ENCODE measurements at places on chromosomes 5 and 9. TPM values are rescaled to one million over a fixed set of nuclear protein-coding genes. Genes with fewer than 3 reads are reported as not detected.

INSYN2B gene
- 2.0 TPM for polyA plus RNA-seq

ORM1 gene
- polyA plus RNA-seq, result 0.25 TPM

LRRC19 gene
- 16.9 TPM for polyA plus RNA-seq

NKD2 gene
- 12.9 TPM for polyA plus RNA-seq

CCDC183 gene
- 2.9 TPM for polyA plus RNA-seq

FSTL4 gene
- 0.89 TPM for polyA plus RNA-seq

INSL4 gene
- not detected for polyA plus RNA-seq

CMYA5 gene
- polyA plus RNA-seq, result 14.0 TPM

EIF4EBP3 gene
- 9.8 TPM for polyA plus RNA-seq

PHF24 gene
- polyA plus RNA-seq, result 0.21 TPM

DMGDH gene
- 24.9 TPM for polyA plus RNA-seq

GABBR2 gene
- 3.6 TPM for polyA plus RNA-seq

FGF1 gene
- polyA plus RNA-seq, result 28.8 TPM

DNA sequence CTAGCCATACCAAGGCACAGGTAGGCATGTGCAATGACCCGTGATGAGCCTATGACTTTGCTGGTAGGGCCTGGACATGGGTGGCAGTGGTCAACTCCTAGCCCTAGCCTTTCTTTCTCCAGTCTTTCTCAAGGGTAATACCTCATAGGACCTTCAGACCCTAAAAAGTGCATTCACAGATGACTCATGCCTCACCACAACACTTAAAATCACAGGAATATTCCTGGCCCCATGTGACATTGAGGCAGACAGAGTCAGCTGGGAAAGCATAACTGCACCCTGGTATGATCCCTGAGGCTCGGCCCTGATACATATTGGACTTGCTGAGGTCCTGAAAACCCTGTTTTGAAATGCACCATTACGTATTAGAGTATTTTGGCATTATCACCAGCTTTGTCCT, 449.5 kb downstream of the HINT1 start:
- no peak for DNase-seq

DNA sequence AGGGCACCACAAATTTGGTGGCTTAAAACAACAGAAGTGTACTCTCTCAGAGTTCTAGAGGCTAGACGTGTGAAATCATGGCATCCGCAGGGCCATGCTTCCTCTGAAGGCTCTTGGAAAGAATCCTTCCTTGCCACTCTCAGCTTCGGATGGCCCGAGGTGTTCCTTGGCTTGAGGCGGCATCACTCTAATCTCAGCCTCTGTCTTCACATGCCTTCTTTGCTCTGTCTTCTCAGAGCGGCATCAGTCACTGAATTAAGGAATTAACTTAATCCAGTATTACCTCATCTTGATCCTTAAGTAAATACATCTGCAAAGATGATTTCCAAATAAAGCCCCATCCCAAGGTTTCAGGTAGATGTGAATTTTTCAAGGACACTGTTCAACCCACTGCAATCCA, 211.1 kb upstream of the TRIM32 start:
- no peak for DNase-seq

- DNase-seq, result no peak
These were observed 110.2 kb downstream of the FBXL7 start for GRCh38 chr5:15610216-15610615.

- no peak for DNase-seq
These were observed 103.0 kb downstream of the PBX3 start for GRCh38 chr9:125850106-125850632.

DNA sequence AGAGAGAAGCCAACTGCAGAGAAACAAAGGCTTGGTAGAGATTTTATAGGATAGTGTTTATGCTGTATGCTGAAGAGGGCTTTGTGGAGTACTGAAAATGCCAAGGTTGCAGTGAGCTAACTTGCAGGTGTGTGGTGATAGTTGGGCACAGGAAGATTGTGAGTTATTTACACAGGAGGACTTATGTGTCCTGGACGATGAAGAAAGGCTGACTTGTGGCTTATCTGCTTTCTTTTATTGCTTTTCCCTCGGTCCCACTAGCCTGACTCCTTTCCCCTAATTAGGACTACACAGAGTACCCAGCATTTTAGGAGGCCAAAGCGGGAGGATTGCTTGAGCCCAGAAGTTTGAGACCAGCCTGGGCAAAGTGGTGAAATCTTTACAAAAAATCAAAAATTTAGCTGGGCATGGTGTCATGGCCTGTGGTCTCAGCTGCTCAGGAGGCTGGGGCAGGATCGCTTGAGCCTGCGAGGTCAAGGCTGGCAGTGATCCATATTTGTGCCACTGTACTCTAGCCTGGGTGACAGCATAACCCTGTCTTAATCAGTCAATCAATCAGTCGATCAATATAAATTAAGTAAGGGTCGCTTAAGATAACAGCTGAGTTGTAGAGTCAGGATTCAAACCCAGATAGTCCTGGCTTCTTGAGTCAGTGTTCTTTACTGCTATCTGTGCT, 61.9 kb downstream of the UBE2R2 start:
- no peak for DNase-seq

DNA sequence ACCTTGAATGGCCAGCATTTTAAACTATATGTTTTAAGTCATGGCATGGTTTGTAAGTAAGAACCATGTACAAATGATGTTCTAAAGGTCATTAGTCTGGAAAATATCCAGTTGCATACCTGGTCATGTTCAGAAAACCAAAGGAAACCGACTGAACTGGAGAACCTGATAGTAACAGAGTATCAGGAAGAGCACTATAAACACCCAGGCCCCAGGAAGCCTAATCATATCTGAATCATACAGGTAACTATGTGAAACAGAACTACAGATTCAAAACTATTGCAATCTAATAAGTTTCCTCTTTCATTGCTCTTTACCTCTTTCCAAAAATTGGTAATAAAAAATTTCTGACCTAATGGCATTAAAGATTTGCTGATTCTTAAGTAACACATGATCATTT, 500.3 kb downstream of the ARHGEF28 start:
- no peak for DNase-seq

DNA sequence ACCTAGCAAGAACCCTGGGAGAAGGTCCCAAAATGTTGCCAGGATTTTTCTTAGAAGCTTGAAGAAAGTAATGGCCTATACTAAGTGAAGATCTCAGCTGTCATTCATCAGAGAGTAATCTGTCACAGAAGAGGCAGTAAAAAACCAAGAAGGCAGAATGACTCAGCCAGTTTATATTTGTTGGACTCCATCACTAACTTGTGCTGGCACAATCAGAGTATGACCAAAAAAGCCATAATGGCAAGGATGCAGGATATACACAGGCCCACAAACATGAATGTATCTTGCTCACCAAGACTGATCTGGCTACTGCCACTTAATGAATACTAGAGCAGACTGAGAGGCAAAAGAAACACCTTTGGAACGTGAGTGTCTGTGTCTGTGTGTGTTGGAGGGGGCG, 104.0 kb upstream of the POU5F2 start:
- no peak for DNase-seq

GRCh38 chr5:112694853-112695709, 42.6 kb upstream of the APC start:
- no peak for DNase-seq

- no peak for DNase-seq
These were observed 4.2 kb downstream of the TRIM7 start for GRCh38 chr5:181200816-181201215.

DNA sequence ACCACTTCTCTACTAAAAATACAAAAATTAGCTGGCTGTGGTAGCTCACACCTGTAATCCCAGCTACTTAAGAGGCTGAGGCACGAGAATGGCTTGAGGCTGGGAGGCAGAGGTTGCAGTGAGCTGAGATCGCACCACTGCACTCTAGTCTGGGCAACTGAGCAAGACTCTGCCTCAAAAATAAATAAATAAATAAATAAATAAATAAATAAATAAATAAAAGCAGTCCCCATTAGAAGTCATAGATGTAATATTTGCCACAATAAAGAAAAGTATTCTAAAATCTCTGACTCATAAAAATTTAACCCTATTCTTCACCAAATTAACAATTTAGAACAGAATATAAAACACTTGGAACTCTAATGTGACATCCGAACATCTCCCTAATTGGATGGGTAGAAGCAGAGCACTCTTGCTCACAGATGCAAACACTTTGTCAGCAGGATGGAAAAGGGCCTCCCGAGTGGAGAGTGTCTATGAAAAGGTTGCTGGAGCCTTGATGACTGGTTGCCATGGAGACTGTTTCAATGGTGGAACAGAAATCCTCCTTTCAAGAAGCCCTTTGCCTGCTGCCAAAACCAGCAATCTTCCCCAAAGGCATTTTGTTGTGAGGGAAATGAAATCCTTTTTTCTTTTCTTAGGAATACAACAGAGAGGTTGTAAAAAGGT, 38.9 kb upstream of the TRAF1 start:
- no peak for DNase-seq

- no peak for DNase-seq
These were observed 219.4 kb downstream of the NFIB start for GRCh38 chr9:14094491-14094890.

GRCh38 chr5:159620853-159621540, 290.7 kb upstream of the IL12B start:
- DNase-seq, result no peak

DNA sequence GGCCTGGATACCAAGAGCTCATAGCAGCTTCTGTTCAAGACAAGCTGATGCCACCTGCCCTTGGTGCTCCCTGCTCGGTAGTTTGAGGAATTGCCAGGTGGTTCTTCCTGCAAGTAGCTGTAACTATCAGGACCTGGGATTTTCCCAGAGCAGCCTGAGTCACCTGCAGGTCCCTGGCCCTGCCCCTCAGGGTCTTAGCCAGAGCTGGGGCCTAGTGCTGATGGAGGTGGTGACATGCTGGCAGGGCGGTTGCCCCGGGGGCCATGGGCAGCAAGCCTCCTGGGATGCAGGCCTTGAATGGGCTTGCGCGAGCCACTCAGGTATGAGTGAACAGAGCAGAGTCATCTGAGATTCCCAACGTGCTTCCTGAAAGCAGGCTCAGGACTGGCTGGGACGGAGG, 262.3 kb downstream of the HSPA4 start:
- DNase-seq, result no peak

DNA sequence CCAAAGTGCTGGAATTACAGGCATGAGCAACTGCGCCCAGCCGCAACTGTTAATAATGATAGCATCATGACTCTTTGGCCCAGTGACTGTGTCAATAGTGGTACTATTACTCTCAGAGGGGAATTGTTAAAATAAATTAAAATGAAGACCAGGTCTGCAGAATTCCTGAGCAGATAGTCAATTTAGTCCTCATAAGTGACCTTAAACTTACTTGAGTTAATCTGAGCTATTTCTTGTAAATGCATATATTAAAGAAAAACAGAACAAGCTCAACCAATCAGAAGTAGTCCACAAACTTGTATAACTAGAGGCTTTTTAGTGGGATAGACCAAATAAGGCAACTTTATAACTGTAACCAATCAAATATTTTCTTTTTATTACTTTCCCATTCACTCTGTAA, 1.7 kb upstream of the RECK start:
- DNase-seq, result no peak

- no peak for DNase-seq
These were observed 6.7 kb upstream of the TMEM252 start for GRCh38 chr9:68547417-68547816.

GRCh38 chr5:17761326-17761725, 127.1 kb downstream of the TAF11L14 start:
- DNase-seq, result no peak

DNA sequence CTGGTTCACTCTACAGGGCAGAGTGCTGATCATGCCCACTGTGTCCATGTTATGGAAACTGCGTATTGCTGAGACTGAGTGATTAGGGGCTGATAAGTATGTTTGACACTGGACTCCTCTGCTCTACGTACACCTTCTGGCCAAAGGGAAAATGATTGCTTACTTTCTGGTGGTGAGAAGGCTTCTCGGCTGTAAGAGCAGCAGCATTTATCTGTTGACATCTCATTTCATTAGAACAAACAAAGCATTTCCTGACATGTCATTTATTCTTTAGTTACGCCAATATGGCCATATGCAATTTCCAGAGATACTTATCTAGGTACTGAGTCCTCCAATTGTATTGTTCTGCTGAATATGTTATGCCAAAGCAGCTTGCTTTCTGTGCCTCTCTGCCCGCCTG, 5.6 kb downstream of the FAXDC2 start:
- no peak for DNase-seq

GRCh38 chr5:35900972-35901695, 37.3 kb downstream of the CAPSL start:
- no peak for DNase-seq

DNA sequence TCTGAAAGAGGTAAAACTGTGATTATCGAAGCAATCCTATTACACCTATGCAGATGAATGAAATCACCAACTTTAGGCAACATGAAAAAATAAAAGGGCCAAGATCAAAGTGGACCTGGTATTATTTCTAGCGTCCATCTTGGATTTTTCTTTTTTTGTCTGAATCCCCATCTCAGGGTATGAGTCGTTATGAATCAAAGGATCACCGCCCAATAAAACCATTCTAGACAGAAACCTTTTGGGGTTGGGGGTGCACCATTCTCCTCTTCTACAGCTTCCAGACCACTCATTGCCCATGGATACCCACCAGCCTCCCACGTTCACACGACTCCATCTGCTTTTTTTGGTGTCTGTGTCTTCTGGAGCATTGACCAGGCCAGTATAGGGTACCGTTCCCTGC, 33.4 kb downstream of the MAP1B start:
- DNase-seq, result no peak

- no peak for DNase-seq
These were observed 158.4 kb downstream of the GABBR2 start for GRCh38 chr9:98550206-98550820.

DNA sequence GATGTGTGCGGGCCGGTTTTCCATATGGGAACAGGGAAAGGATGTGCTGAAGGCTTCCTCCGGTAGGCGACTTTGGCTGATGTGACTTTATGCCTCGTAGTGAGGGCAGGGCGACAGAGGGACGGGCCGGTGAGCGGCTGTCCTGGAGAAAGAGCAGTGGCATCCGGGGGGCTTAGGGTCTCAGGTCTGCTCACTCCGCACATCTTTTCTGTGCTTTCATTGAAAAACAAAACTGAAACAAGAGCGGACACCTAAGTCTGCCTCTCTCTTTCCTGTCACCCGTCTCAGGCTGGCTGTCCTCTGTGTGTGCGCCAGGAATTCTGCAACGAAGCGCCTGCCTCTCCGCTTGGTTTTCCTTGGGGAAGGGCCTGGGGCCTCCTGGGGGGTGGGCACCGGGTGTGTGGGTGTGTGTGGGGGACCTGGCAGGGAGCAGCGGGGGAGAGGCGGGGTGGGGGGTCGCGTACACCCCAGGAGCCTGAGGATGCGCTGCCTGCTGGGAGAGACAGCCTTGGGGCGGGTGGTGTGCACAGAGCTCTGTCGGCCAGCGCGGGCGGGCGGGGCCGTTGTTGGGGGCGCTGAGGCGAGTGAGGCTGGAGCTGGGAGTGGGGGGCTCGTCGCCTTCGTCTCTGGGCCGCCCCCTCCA, 580 bp upstream of the PRRX2 start:
- DNase-seq, result no peak

DNA sequence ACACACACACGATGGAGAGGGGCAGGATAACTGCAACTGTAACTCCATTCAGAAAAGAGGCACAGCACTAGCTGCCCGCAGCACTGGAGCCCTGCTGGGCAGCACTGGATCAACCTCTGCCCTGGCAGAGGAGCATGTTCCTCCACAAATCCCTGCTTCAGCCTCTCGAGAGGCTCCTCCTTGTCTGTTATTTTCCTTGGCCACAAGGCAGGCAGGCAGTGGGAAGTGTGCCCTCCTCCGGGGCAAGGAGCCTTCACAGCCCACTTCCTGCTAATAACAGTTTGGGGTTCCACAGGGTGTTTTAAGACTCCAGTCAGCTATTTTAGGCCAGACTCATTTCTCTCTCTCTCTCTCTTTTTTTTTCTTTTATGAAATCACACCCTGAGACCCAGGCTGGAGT, 11.8 kb downstream of the FXN start:
- no peak for DNase-seq
